Renal cortical epithelial cell (primary cell): ENCODE measurements at places on chromosomes 3 and 15.

GRCh38 chr3:79368403-79368802 lies 399.4 kb downstream of the ROBO1 start:
- peak; percentile 27 for DNase-seq

- DNase-seq = no peak
Observed at GRCh38 chr3:110650741-110651140, 420.9 kb upstream of the NECTIN3 start.

DNA sequence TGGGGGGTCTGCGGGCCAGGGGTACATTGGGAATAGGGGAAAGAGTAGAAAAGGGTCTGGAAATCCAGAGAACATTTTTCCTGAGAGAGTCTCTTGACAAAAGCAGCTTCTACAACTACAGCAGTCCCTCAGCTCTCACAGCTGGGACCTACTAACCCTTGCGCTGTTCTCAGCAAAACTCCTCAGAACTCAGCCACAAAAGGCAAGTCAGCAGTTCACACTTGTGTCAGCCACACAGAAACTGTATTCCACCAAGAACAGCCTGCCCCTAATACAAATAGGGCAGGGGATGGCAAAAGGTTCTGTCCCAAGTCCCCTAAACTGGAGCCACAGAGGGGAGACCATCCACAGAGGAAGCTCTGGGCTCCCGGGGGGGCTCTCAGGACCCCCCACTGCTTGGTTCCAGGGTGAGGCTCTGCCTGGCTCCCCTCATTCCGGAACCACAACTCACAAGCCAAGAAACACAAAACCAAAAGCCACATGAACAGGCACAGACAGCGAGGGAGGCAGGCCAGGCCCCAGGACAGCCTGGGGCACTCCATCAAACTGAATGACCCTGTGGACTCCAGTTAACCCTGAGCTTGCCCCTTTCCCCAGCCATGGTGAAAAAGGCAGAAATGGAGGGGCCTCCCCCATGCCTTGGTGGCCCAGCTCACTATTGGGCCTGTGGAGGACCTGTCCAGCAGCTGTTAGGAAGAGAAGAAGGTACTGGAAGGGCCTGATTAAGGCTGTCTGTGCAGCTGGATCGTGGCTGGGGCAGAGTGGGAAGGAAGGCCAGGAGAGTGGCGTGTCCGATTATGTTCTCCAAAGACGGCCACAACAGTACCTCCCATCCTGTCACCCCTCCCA lies 162.0 kb downstream of the CHSY1 start:
- DNase-seq = no peak

GRCh38 chr3:29033511-29033910 lies 247.4 kb upstream of the RBMS3 start:
- DNase-seq = no peak

DNA sequence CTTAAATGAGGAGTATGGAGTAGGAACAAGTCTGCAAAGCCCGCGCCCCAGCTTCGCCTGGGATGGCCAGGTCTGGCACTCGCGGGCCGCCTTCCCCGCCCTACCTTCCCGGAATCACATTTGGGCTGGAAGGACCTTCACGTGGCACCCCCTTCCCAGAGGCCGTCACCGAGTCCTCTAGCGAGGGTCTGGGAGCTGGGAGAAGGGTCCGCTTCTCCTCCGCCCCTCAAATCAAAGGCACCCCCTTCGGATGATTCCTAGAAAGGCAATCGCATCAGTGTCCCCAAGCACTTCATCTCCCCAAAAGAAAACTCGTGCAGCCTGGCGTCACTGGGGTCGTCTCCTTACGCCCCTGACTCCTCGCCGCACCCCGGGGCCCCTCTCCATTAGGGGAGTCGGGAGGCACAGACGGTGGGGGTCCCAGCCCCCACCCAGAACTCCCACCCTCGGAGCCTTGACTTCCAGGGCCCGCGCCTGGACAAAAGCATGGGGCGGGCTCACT lies 380 bp downstream of the MYLK start:
- no peak for DNase-seq

GRCh38 chr15:81101894-81102815 lies 31.9 kb upstream of the CFAP161 start:
- no peak for DNase-seq

GRCh38 chr15:63920504-63921175 lies 86.9 kb upstream of the HERC1 start:
- DNase-seq = no peak

DNA sequence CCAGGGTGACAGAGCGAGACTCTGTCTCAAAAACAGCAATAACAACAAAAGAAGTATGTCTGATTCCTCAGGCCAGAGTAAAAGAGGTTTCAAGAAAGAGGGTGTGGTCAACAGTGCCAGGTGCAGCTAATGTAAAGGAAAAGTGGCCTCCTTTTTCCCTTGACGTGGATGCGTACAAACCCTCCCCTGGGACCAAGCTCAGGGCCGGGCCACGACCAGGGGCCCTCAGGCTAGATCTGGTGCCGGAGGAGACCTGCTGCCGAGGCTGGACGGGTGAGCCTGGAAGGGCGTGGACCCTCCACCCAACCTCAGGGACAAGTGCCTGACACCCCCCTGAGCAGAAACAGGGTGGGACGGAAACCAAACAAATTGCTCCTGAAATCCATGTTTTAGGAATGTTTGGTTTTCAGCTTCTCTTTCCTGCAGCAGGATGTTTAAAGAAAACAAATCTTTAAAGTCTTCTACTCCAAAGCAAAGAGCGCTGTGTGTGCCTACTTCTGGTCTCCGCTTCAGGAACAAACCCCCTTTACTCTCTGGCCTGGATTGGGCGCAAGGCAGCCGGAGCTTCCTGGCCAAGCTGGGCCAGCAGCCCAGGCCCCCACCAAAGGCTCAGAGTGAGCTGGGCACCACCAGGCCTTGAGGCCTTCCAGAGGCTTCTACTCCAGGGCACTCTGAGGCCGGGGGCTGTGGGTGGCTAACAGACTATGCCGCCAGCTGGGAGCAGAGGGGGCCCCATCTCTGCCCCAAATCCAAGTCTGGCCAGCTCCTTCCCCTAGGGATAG lies 21.4 kb downstream of the ZDHHC19 start:
- DNase-seq = no peak

GRCh38 chr3:44825264-44825925 lies 36.3 kb upstream of the TMEM42 start:
- DNase-seq = peak; percentile 94

- DNase-seq = no peak
Observed at GRCh38 chr15:81749716-81750375, 296.0 kb downstream of the MEX3B start.

DNA sequence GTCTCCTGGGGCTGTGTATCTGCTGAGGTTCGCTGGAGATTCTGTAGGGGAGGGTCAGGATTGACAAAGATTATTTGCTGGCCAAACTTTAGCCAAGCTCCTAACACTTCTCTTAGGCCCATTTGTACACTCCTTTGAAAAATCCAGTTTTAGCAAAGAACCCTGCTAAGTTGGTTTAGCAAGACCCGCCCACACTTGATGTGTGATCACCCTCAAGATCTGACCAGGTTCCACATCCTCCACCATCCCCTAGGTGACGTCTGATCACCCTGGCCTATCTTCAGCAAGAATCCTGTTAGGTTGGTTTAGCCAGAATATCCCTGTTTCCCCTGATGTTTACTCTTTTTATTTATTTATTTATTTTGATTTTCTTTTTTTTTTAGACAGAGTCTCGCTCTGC lies 14.8 kb upstream of the SLC35G2 start:
- DNase-seq = no peak

- DNase-seq = no peak
Observed at GRCh38 chr3:195403841-195404408, 38.9 kb downstream of the ACAP2 start.

DNA sequence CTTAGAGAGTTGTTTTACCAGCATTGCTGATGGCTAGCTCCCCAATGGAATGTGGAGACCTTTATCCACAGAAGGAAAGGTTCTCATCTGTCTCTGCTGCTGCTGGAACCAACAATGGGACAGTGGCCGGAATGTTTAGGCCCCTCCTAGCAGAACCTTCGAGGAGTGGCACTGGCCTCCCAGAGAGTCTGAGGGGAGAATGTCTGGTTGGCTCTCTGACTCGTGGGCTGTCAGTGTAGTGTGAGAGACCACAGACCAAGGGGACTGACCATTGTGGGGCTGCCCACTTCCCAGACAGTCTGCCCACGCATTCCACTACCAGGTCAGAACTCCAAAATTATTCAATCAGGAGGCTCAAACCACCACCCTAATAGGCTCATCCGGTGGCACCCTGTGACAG lies 5.1 kb downstream of the RASL12 start:
- DNase-seq = no peak

DNA sequence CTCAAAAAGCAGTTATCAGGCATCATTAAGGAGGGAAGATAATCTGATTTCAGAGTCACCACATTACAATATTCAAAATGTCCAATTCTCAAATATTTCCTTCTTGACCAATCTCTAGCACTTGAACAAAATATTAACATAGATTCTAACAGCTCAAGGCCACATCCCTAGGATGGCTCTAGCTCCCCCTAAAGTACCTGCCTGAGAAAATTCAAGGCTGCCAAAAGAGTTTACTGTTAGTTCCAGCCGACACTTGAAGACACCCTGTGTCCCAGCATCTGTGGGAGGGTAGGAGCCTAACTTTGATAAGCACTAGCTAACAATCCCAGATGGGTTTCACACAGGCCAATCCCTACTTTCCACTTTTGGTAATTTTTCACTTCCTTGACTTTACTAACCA lies 10.4 kb downstream of the NSMCE3 start:
- DNase-seq = no peak

DNA sequence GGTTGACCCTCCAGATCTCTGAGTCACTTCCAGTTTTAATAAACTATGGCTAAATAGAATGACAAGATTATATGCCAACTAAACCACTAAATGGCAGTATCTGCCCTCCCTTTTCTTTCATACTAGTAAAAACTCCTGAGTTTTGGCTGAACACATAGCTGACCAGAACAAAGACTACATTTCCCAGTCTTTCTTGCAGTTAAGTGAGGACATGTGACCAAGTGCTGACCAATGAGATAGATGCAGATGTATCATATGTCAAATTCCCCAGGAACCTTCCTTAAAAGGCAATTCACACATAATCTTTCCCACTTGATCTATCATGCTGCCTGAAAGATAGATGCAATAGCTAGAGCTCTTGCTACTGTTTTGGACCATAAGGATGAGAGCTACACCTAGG lies 191.3 kb downstream of the SHOX2 start:
- DNase-seq = no peak

- no peak for DNase-seq
Observed at GRCh38 chr3:155334914-155335723, 41.6 kb upstream of the STRIT1 start.

DNA sequence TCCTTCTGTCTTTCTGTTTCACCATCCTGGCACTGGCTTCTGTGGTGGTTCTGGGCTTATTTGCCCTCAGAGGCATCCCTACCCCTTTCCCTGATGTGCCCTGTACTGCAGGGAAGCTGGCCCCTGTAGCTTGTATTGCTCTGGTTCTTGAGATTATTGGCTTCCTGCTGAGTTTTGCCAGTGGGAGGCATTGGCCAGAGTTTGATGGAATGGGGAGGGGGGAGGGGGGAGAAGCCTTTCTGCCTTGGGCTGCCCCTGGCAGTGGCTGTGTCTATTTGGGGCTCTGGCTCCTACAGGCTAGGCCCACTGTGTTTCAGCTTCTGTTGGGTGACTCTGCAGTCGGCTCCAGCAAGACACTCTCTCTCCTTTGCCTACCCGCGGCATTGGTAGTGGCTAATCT lies 41.6 kb upstream of the SEMA6D start:
- no peak for DNase-seq

- no peak for DNase-seq
Observed at GRCh38 chr15:93707751-93708150, 523.6 kb upstream of the MCTP2 start.

- peak; percentile 83 for DNase-seq
Observed at GRCh38 chr3:187368251-187369088, at the start of gene RTP4. Gene RTP4 (plus strand): TSS chr3:187368385. CDS start chr3:187368442, 57 bp downstream.

- no peak for DNase-seq
Observed at GRCh38 chr15:89429986-89430385, 66.4 kb downstream of the RHCG start.

- DNase-seq = no peak
Observed at GRCh38 chr3:118171236-118171852, 863.3 kb downstream of the IGSF11 start.

- DNase-seq = no peak
Observed at GRCh38 chr3:4778119-4778518, 201.1 kb upstream of the BHLHE40 start.

GRCh38 chr3:34483311-34483887 lies 685.0 kb downstream of the PDCD6IP start:
- DNase-seq = no peak

DNA sequence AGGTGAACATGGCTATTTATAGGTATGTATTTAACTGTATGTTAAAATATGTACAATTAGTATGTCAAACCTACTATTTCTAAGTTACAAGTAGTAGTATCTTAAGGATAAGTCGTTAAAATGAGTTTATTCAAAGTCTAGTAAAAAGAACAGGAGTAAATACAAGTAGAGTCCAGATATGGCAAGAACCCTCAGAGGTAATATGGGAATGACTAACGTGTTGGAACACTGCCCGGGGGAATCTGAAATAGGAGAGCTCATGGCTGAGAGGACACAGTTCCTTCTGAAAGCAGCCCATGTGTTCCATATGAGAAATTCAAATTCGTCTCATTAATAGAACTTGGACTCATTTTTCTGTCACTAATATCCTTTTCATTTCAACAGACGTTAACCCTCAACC lies 158.8 kb downstream of the CLSTN2 start:
- peak; percentile 93 for DNase-seq

- DNase-seq = no peak
Observed at GRCh38 chr15:85999658-86000057, 80.0 kb upstream of the AGBL1 start.

DNA sequence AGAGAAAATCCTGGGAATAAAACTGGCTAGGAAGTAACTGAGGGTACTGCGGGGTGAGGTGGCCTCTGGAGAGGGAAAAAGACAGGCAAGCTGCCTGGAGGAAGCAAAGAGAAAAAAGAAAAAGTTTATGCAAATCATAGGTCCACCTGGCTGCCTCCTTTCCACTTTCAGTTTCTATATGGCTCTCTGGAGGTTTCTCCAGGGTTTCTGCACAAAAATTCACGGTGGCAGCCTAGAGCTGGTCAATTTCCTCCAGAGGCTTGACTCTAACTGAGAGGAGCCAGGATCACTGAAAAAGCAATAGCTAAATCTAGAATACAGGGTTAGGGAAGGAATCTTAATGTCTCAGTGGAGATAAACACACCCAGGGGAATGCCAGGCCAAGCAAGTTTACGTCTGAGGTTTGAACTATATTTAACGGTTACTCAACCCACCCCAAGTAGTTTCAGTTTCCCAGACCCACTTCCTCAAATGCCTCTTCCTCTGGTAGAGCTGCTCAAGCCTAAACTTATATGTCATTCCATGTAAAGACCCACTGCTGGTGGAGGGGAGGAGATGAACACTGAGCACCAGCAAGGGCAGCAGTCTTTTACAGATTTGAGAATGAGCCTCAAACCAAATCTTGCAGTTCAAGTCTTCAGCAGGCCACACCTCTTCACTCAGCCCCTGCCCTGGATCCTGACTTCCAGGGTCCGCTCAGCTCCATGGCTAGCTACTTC lies 5.7 kb downstream of the LYSMD2 start:
- DNase-seq = peak; percentile 64

DNA sequence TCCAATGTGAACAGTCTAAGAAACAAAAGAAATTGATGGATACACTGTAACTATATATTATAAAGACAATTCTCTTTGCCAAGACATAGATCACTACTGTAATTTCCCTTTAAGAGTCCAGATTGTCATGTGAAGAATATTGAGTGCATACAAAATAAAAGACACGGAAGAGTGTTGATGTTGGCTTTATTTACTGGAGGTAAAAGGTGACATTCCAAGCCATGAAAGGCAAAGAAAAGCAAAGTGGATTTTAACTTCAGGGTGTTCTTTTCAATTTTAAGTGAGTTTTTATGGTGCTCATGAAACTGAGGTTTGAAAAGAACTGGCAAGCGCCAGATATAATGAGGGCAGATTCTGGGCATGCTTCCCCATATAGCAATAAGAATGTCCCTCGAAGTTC lies 529.3 kb downstream of the MECOM start:
- peak; percentile 36 for DNase-seq

GRCh38 chr15:55999658-56000057 lies 6.2 kb upstream of the NEDD4 start:
- DNase-seq = no peak
